ENCODE measurements at places on chromosomes 3 and 15. TPM values are rescaled to one million over a fixed set of nuclear protein-coding genes. Genes with fewer than 3 reads are reported as not detected.
A peak's percentile ranks its signal among the peaks of the same experiment; 100 is the strongest.

DNA sequence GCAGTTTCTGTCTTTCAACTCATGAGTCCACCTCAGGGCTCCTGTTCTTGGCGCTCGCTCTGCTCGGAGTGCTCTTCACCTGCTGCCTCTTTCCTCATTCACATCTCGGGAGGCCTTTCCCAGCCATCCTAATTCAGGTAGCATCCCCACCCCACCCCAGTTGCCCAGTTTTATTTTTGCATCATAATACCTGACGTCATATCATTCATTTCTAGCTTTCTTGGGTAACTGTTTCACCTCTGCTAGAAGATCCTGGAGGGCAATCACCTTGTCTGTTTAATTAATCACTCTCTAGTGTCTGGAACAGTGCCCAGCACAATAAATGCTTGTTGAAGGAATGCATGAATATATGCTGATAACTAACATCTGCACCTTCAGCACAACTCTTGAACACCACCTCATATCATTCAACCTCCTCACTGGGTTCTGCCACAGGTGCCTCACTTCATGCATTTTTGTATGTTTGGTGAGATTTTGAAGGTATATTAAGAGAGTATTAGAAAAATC lies 7.6 kb downstream of the NUSAP1 start:
- no peak for DNase-seq

BCHE gene
- 44.0 TPM for total RNA-seq

DNA sequence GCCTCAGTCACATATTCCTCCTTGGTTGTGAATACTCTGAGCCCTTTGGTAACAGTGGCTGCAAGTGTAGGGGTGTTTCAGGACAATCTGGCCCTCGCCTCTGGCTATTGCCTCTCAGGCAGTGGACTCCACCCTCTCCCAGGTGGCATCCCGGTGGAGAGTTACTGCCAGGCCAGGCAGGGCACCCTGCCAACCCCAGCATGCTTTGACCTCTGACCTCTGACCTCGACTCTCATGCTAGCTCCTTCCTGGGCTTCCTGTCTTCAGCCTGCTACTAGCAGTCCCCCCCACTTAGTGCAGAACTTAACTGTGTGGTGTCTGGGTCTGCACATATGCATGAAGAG lies 5.5 kb downstream of the TM6SF1 start:
- DNase-seq: no peak

- DNase-seq: no peak
These were observed 913 bp downstream of the IMPDH2 start for GRCh38 chr3:49028298-49028672.

GRCh38 chr3:171135549-171135948 lies 109.0 kb upstream of the SLC2A2 start:
- no peak for DNase-seq

DNA sequence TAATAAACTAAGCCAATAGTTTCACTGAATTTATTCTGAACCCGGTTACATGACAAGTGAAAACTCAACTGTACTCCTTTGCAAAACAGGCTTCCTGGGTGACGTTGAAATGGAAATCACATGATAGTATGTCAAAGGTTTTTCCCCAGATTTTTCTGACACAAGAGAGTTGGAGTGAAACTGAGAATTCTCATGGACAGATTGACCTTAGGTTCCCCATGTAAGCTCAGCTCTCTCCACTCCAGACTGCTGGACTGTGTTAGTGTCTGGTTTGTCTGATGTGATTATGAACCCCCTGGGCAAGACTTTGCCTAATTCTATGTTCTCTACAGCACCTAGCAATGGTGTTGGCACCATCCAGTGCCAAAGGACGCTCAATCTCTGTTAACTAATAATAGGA lies 219.7 kb upstream of the COL8A1 start:
- peak; percentile 6 for DNase-seq

DNA sequence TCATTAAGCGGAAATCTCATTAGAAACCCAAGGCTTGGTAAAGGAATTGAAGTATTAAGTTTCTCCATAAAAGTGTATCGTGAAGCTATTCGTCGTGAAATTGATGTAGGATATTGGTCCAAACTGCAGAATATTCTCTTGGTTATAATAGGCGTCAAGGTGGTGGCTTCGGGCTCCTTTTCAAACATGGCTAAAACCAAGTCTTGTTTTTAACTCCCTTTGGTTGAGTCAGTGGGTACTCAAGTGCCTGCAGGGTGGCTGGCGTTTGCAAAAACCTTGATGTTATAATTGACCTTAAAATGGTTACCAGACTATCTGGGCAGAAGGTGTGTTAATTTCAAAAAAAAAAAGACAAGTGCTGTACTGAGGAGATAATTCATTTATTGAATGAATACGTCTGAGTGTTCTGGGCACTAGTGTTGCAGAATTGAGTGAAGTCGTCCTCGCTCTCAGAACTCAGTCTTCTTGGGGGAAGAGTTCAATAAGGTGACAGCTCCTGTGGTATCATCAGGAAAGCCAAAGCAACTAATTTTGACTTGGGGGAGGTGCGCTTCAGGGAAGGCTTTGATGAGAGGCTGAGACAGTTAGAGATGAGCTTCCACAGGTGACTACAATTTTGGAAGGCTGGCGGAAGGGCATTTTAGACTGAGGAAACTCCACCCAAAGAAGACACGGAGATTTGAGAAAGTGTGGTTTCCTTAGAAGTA lies 1.5 kb downstream of the UBE2Q2 start:
- no peak for DNase-seq

GRCh38 chr3:197248341-197248740 lies 50.1 kb downstream of the DLG1 start:
- no peak for DNase-seq

- no peak for DNase-seq
These were observed 49.1 kb upstream of the POMGNT2 start for GRCh38 chr3:43154980-43155379.

- DNase-seq: no peak
These were observed 30.9 kb downstream of the ARNT2 start for GRCh38 chr15:80434926-80435720.
